ENCODE measurements at places on chromosomes 7 and 10.

DNA sequence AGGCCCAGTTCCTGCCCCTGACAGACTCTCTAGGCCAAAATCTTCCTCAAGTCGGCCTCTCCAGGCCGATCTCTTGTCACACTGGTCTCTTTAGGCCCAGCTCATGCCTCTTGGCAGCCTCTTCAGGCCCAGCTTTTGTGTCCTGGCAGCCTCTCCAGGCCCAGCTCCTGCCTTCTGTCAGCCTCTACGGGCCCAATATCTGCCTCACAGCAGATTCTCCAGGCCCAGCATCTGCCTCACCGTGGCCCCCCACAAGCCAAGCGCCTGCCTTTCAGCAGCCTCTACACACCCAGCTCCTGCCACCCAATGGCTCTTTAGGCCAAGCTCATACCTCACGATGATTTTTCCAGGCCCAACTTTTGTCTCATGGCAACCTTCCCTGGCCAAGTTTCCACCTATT lies 33.0 kb upstream of the VKORC1L1 start:
- no peak for DNase-seq

GRCh38 chr7:18499407-18500177 lies 4.0 kb downstream of the HDAC9 start:
- no peak for DNase-seq

DNA sequence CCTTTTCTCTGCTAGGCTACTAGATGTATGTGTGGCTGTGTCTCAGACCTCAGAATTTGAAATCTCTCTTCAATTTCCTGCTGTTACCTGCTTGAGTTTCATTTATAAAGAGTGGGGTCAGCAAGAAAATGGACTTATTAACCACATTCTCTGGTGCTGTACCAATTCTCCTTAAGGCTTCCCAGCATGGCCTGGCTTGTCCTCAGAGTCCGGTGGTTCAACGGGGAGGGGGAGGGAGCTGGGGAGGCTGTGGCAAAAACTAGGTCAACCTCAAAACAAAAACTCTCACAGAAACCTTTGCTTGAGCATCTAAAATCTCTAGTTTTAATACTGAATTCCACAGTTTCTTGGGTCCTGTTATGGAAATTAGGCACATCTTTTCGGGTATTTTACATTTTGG lies 389.1 kb upstream of the COBL start:
- no peak for DNase-seq

DNA sequence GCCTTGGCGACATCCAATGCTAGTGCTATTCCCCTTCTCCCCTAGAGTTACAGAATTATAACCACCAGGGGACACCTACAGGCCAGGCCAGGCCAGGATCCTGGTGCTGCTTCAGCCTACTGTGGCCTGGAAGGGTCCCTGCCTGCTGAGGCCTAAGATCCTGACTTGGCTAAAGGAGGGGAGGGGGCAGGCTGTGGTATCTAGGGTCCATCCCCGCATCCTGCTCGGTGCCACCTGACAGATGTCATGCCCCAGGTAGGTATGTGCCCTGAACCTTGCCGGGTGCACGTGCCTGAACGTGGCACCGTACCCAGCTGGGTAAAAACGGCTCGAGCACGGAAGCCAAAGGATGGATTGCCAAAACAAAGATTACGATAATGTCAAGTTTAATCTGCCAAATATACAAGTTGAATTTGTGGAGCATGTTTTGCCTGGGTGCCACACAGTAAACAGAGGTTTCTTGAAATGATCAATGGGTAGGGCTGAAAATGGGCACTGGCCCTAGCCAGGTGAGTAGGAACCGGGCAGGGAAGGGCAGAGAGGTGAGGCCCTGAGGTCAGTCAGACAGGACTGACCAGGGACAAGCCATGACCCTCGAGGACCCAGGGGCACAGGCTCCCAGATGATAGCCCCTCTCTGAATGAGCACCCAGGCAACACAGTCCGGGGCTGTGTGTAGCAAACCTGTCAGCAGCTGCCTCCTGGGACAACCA lies 12.6 kb downstream of the PDAP1 start:
- no peak for DNase-seq

- DNase-seq = no peak
Observed at GRCh38 chr10:70838270-70838805, 22.6 kb downstream of the SGPL1 start.

DNA sequence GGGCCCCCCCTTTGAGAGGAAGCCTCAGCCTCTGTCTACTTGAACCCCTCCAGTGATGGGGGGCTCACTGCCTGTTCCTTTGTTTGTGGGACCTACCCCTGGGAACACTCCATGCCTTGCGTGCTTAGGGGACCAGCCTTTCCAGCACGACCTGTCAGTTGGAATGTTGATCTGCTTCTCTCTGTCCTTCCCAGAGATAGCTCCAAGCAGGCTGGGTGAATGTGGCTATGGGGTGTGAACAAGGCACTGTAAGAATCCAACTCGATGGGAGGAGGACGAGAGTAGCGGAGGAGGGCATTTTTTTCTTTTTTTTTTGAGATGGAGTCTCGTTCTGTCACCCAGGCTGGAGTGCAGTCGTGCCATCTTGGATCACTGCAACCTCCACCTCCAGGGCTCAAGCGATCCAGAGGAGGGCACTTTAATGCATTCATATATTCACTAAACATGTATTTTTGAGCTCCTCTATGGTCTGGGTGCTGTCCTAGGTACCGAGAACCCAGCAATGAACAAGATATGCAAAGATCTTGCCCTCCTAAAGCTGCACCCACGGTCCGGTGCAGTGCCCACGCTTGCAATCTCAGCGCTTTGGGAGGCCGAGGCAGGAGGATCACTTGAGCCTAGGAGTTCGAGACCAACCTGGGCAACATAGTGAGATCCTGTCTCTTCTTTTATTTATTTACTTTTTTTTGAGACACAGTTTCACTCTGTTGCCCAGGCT lies 8.5 kb downstream of the CLIP2 start:
- DNase-seq = no peak
